Heart left ventricle (tissue), 16 donors: ENCODE measurements at places on chromosomes 6 and 20. TPM values are rescaled to one million over a fixed set of nuclear protein-coding genes. Genes with fewer than 3 reads are reported as not detected.

DNA sequence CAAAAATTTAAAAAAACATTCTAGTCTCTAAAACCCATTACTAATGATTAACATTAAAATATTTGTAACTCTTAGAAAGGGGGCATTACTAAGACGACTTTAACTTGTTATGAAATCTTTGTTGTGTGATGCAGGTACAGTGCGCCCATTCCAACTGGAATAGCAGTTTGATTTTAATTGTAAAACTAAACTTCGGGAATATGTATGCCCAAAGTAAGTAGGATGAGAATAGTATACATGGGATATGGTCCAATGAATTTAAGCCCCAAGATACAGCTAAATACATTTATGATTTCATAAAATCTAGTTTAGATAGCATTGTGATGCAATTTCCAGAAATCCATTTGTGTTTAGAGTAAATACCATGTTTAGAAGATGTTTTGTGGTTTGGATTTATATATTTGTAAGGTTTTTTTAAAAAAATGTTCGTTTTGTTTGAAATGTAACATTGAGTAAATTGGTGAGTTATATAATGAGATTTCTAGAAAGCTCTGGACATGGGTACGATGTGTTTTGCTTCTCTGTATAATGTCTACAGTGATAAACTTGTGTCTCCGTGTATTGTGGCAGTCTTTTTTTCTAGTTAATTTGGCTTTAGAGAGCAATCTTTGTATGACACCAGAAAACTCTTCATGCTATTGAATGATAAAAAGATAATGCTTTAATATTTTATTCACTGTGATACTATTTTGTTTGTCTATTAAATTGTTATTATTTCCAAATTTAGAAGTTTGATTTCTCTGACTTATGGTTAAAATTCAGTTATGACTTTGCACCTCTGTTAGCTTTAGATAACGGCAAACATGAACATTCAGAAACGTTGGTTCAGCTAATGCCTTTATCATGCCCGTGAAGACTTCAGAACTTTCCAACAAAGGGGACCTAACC, 54.8 kb downstream of the RNF182 start:
- no peak for DNase-seq

- no peak for DNase-seq
These were observed 150.6 kb upstream of the AFDN start for GRCh38 chr6:167676000-167676665.

- no peak for DNase-seq
These were observed 10.5 kb downstream of the SLC17A1 start for GRCh38 chr6:25821341-25821740.

GRCh38 chr6:13611715-13612114, 3.4 kb upstream of the NOL7 start:
- no peak for DNase-seq

- no peak for DNase-seq
These were observed 157.6 kb upstream of the KCNQ5 start for GRCh38 chr6:72464246-72464645.

DNA sequence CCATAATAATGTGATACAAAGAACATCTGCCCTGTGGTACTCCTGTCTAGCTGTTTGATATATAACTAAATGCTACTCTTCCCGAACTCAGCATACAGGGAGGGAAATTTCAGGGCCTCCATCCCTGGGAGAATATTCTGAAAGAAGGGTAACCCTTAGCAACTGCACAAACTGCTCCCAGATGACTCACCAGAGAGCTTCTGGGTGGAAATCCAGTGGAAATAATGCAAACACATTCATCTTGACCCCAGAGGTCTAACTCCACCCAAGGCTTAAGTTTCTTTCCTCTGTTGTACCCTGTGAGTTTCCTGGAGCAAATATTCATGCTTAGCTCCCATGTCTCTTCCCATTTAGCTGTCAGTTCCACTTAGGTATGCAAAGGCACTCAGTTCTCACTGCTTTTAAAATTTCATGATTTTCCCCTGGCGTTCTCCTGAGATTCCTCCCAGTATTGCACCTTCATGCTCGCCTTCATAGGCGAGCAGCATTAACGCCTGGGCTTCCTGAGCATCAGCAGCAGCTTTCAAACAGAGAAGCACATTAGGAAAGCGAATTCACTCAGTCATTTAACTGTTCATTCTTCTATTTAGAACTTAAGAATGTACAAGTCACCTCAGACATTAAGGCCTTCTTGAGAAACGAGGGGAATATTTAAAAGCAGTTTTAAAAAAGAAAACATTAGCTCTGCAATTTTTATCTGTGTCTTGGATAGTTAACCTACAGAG, 43.8 kb upstream of the LAMA4 start:
- DNase-seq: no peak

DNA sequence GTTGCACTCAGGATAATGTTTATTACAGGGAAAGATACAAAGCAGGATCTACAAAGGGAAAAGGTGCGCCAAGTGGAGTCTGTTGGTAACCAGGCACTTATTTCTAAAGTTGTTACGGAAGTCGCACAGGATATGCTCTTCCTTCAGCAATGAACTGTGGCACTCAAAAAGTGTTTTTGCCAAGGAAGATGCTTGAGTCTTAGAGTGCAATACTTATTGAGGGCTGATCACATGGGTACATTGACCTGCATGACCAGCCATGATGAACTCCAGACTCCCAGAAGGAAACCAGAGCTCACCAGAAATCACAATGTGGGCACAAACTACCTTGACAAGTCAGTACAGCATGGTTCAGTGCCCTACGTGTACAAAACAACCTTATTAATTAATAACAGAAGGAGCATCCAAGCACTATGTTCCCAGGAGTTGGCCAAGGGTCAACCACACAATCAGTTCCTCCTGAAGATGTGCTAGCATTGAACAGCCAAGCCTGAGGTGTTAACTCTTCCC, 270.7 kb upstream of the TFAP2D start:
- no peak for DNase-seq

GRCh38 chr6:20402092-20402341, 338 bp downstream of the E2F3 start:
- DNase-seq: no peak

DNA sequence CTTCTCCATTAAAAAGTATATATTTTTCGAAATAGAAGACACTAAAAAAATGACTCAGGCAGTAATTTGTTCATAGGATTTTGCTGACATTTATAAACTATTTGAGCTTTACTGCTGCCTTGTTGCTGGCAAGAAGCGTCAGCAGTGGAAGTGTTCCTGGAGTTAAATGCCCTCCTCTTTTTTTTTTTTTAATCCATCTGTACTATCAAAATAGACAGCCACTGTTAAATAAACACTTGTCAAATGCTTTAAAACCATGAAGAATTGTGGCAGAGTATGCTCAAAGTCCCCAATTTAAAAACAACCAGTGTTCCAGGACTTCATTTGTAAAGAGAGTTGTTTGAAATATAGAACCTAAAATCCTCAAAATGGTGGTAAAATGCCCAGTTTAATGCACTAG, 253.8 kb downstream of the NKAIN2 start:
- DNase-seq: no peak

- DNase-seq: no peak
These were observed 127.9 kb downstream of the COL19A1 start for GRCh38 chr6:69994251-69994650.

DNA sequence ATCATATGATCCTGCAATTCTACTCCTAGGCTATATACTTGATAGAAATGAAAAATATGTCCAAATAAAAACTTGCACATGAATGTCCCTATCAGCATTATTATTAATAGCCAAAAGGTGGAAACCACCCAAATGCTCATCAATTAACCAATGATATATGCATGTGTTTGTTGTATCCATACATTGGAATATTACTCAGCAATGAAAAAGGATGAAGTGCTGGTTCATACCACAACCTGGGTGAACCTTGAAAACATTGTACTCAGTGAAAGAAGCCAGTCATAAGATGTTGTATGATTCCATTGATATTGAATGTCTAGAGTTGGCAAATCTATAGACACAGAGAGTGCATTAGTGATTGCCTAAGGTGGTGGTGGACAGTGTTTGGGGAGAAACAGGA, 267.6 kb downstream of the PRKN start:
- no peak for DNase-seq

DNA sequence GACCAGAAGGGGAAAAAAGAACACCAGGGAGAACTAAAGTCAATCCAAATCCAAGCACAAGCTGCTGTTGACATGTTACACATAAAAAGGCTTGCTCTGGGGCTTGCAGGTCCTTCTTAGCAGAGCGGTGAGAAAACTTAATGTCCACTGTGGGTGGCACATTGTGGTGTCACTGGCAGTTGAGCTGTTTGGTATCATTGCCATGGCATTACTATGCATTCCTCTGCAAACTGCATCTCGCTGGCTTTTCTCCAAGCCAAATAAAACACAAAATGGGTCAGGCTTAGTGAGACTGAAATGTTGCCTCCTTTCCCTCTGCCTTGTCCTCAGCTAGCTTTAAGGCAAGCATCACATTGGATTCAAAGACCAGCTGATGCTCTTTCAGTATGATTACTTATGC, 40.9 kb downstream of the LY86 start:
- DNase-seq: no peak

- no peak for DNase-seq
These were observed 339.9 kb upstream of the ARID1B start for GRCh38 chr6:156437121-156437879.

GRCh38 chr6:158043586-158044524, 62.2 kb downstream of the SYNJ2 start:
- peak; percentile 92 for DNase-seq

DNA sequence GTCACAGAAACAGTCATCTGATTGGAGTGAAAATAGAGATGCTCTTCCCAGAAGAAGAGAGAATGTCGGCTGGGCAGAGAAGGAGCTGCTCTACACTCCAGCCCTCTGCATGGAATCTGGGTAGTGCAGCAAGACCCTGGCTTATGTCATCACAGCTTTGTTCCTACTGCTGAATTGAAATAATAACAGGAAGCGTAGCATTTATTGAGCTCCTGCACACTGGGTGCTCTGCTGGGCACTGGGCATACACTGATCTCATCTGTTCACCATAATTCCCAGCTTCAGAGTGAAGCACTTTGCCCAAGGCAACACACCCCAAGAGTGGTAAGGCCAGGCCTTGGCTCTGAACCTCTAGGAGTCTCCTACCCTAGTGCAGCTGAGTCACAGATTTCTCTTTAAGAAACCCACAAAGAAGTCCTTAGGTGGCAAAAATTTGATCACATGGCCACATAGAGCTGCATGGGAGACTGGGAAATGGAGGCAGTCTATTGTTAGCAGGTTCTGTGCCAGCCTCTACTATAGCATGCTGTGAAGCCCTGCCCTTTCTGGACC, 3.9 kb upstream of the SDCBP2 start:
- no peak for DNase-seq

- DNase-seq: peak; percentile 75
These were observed 9.6 kb downstream of the DYNLRB1 start for GRCh38 chr20:34525709-34526416.

DNA sequence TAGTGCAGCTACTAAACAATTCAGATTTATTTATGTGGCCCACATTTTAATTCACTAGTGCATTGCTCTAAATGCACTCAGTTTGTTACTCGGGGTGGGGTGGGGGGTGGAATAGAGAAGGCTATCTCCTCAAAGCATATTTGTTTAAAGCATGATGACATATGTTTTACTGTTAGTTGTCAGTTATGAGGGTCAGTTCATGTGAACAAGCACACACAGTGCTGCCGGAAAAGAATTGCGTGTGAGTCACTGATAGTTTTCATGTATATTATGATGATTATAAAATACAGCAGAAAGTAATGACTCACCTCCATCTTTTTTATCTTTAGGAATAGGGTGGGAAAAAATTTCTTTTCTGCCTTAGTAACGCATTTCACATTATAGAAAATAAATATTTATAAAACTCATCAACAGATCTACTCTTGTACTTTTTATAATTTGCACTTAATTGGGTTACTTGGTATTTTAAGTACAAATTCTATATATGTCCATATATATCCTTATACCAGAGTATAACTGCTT, 42.2 kb upstream of the STXBP5 start:
- no peak for DNase-seq

DNA sequence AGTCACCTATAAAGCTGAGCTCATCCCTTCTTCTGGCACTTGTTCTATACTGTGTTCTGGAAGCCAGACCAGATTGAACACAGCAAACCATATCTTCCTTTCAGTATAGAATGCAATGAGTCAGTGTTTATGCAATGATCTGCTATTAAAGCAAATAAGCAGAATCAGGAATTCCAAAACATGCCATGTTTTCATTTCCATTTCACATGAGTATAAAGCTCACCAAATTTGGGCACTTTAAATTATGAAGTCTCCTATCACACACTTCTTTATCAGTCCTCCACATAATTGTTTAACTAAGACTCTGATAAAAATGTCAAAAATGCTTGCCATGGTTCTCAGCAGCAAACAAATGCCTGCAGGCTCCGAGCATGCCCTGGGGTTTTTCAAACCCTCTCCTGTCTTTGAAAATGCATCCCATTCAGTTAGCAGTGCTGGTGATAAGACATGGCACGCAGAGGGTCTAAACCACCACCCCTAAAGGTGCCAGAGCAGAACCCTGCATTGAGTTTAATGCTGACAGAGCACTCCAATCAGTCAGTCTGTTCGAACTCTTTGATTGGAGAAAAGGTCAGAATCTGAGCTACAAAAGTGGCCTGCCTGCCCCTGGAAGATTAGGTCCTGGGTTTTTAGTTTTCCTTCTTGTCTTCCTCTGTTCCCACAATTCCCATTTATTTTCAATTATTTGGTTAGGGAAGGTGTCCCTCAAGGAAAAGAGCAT, 234.1 kb downstream of the GMPR start:
- DNase-seq: no peak

DNA sequence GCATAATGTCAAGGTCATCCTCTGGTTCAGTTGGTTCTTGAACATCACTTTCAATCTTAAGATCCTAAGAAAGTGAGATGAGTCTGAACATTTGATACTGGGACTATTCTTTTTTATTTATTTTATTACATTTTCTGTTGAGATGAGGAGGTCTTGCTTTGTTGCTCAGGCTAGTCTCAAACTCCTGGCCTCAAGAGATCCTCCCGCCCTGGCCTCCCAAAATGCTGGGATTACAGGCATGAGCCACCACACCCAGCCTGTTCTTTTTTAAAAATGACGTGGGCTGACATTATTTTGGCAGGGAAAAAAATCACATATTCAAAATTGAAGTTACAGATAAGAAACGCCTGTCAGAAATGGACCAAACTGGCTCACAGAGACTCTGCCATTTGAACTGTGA, 13.5 kb downstream of the EIF2S2 start:
- DNase-seq: no peak

Gene OR2B6
- not detected for total RNA-seq

Gene TRERF1
- 4.5 TPM for total RNA-seq

Gene PGC
- not detected for total RNA-seq

Gene CYP21A2
- 0.75 TPM for total RNA-seq

Gene KHDRBS2
- not detected for total RNA-seq

Gene SIRPB1
- total RNA-seq: 1.2 TPM

Gene MUC22
- total RNA-seq: 0.22 TPM

Gene GPRC6A
- total RNA-seq: not detected

Gene HDGFL1
- total RNA-seq: not detected

Gene SRC
- total RNA-seq: 4.1 TPM
